ENCODE measurements at places on chromosomes 3 and 15. TPM values are rescaled to one million over a fixed set of nuclear protein-coding genes. Genes with fewer than 3 reads are reported as not detected.

The HIGD2B gene
- total RNA-seq, result not detected

The ARIH1 gene
- total RNA-seq, result 51.8 TPM

The AADACL2 gene
- 21.6 TPM for total RNA-seq

The KNG1 gene
- total RNA-seq, result not detected

The TNFAIP8L3 gene
- total RNA-seq, result 5.8 TPM

The ZNF620 gene
- total RNA-seq, result 1.6 TPM

The COL6A5 gene
- total RNA-seq, result 0.30 TPM

The CSPG5 gene
- total RNA-seq, result 1.2 TPM

The TBL1XR1 gene
- 138 TPM for total RNA-seq

The TRIM71 gene
- 0.69 TPM for total RNA-seq

The CRYBG3 gene
- 49.5 TPM for total RNA-seq

The SPTBN5 gene
- 1.7 TPM for total RNA-seq

The PLSCR4 gene
- 54.4 TPM for total RNA-seq

The MTFMT gene
- 8.4 TPM for total RNA-seq

The IMPG2 gene
- total RNA-seq, result 0.59 TPM

The C15orf62 gene
- 3.3 TPM for total RNA-seq

The SUCLG2 gene
- total RNA-seq, result 40.9 TPM

The NPAP1 gene
- not detected for total RNA-seq

The HYAL2 gene
- 28.6 TPM for total RNA-seq

The THAP10 gene
- 2.1 TPM for total RNA-seq

The SERPINI1 gene
- 14.6 TPM for total RNA-seq

The ARNT2 gene
- 2.8 TPM for total RNA-seq

The BMF gene
- total RNA-seq, result 11.4 TPM

The CMTM7 gene
- total RNA-seq, result 11.0 TPM

The P2RY1 gene
- 5.7 TPM for total RNA-seq

The ZBTB20 gene
- 45.8 TPM for total RNA-seq

The EBLN2 gene
- 11.0 TPM for total RNA-seq

The GP9 gene
- total RNA-seq, result 0.49 TPM

The CGNL1 gene
- 23.5 TPM for total RNA-seq

The ZNF774 gene
- total RNA-seq, result 1.3 TPM

The LINGO1 gene
- total RNA-seq, result 4.6 TPM

The RBMS3 gene
- 111 TPM for total RNA-seq

The AADAC gene
- total RNA-seq, result 13.7 TPM

The STRIT1 gene
- total RNA-seq, result 2.5 TPM

The CD96 gene
- total RNA-seq, result 2.0 TPM

The PML gene
- total RNA-seq, result 28.6 TPM

The NME9 gene
- not detected for total RNA-seq

The BTBD1 gene
- total RNA-seq, result 56.2 TPM

The IFT122 gene
- total RNA-seq, result 51.4 TPM

The CADM2 gene
- total RNA-seq, result 2.5 TPM

The TERC gene
- 69.1 TPM for total RNA-seq

The SEC61A1 gene
- 95.7 TPM for total RNA-seq

The PGBD4 gene
- total RNA-seq, result 0.79 TPM

The IL20RB gene
- total RNA-seq, result 15.8 TPM

The SKIC8 gene
- 53.2 TPM for total RNA-seq

The ITPKA gene
- total RNA-seq, result 0.39 TPM

The TUBGCP5 gene
- total RNA-seq, result 22.6 TPM

The PSMD2 gene
- 167 TPM for total RNA-seq

The TBC1D21 gene
- total RNA-seq, result not detected

The GRK7 gene
- 0.10 TPM for total RNA-seq

The STRA6 gene
- 0.49 TPM for total RNA-seq

The CYP1A2 gene
- total RNA-seq, result 0.10 TPM

The PLA2G4D gene
- total RNA-seq, result 4.8 TPM

The SLC12A8 gene
- total RNA-seq, result 4.3 TPM

The SLC24A5 gene
- 3.6 TPM for total RNA-seq

Measured in skin of body (tissue), 3 donors.